ENCODE measurements at places on chromosomes 3 and 15. TPM values are rescaled to one million over a fixed set of nuclear protein-coding genes. Genes with fewer than 3 reads are reported as not detected.

The EPHA6 gene
- 0.98 TPM for total RNA-seq

The TUBGCP5 gene
- 23.5 TPM for total RNA-seq

The DUOXA2 gene
- total RNA-seq, result not detected

The SATB1 gene
- 52.2 TPM for total RNA-seq

The IRAK2 gene
- 6.4 TPM for total RNA-seq

The CELSR3 gene
- 1.5 TPM for total RNA-seq

The IL16 gene
- 54.0 TPM for total RNA-seq

The VPS8 gene
- 86.4 TPM for total RNA-seq

Data from sciatic nerve (tissue), 2 donors.